Left lung (tissue), 14 donors: ENCODE measurements at places on chromosomes 16 and 17. TPM values are rescaled to one million over a fixed set of nuclear protein-coding genes. Genes with fewer than 3 reads are reported as not detected.
A peak's percentile ranks its signal among the peaks of the same experiment; 100 is the strongest.

MKS1 gene
- total RNA-seq = 16.4 TPM

KNOP1 gene
- 12.5 TPM for total RNA-seq

ACSM3 gene
- total RNA-seq = 15.7 TPM

FN3K gene
- total RNA-seq = 17.7 TPM

DNA sequence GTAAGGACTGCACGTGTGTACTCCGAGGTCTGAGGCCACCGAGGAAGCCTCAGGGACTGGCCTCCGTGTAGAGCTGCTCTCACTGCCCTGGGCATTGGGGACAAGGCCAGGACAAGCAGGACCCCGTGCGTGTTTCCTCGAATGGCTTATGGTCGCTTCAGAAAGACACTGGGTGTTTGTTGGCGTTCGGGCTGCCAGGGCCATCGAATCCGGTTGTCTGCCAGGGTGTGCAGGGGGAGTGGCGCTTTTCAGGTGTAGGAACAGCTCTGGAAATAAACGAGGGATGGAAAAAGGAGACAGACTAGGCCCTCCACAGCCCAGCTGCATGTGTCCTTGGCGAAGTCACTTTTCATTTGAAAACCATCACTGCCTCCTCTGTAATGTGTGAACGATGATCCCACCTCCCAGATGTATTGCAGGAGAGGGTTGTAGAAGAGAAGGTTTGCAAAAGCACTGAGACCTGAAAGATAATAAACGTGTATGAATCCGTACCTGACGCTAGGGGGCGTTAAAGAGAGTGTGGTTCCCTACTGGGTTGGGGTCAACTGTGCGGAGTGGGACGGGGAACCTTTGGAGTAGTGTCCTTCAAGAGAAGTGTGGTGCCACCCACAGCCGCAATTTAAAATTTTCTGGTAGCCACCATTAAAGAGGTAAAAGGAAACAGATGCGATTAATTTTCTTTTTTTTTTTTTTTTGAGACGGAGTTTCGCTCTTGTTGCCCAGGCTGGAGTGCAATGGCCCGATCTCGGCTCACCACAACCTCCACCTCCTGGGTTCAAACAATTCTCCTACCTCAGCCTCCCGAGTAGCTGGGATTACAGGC, 2.1 kb upstream of the ZSCAN10 start:
- peaks cover 10% of the 10 kb centered on the region for H3K4me1 ChIP-seq
- DNase-seq = no peak
- H3K4me3 ChIP-seq = peak overlapping the region; percentile 23
- peak overlapping the region; percentile 80 for H3K27ac ChIP-seq

- no peak for DNase-seq
- no peak overlapping the region for H3K4me3 ChIP-seq
- H3K27ac ChIP-seq = no peak overlapping the region
- no peaks in the 10 kb centered on the region for H3K4me1 ChIP-seq
- no peaks in the 10 kb centered on the region for H3K36me3 ChIP-seq
Observed at GRCh38 chr16:51245658-51245995, 94.6 kb upstream of the SALL1 start.

- no peak for DNase-seq
- H3K4me1 ChIP-seq = peaks cover 9% of the 10 kb centered on the region
- H3K4me3 ChIP-seq = no peak overlapping the region
- peaks cover 43% of the 10 kb centered on the region for H3K36me3 ChIP-seq
- H3K27me3 ChIP-seq = no peaks in the 10 kb centered on the region
- H3K27ac ChIP-seq = no peak overlapping the region
Observed at GRCh38 chr16:69349536-69349935, 2.0 kb downstream of the TMED6 start.

DNA sequence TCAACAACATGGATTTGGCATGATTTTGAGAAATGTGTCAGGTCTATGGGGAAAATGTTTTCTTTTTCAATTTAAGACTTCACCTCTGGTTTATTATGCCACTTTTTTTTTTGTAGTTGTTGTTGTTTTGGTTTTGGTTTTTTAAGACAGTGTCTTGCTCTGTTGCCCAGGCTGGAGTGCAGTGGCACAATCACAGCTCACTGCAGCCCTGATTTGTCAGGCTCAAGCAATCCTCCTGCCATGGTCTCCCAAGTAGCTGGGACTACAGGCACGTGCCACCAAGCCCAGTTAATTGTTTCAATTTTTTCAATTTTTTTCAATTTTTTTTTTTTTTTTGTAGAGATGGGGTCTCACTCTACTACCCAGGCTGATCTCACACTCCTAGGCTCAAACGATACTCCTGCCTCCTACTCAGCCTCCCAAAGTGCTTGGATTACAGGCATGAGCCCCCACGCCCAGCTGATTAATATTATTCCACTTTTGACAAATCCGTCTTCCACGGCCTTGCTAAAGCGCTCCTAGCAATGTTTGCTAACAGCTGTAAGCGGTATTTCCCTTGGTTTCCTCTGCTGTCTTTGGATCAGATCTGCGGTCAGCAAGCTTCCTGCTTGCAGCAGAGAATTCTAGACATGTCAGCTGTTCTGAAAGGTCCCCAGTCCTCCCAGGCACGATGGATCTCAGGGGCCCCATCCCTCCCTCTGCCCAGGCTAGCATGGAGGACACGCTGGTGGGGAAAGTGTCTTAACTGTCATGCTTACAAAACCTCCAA, 7.0 kb upstream of the MILR1 start:
- H3K27me3 ChIP-seq = no peaks in the 10 kb centered on the region
- peak; percentile 5 for DNase-seq
- peaks cover 44% of the 10 kb centered on the region for H3K4me1 ChIP-seq
- peak overlapping the region; percentile 95 for H3K27ac ChIP-seq
- no peak overlapping the region for H3K4me3 ChIP-seq

GRCh38 chr16:29310852-29311314, 95.6 kb downstream of the NPIPB11 start:
- peaks cover 7% of the 10 kb centered on the region for H3K4me1 ChIP-seq
- H3K36me3 ChIP-seq = no peaks in the 10 kb centered on the region
- H3K4me3 ChIP-seq = no peak overlapping the region
- H3K27me3 ChIP-seq = no peaks in the 10 kb centered on the region
- DNase-seq = no peak

GRCh38 chr16:2785101-2785991, 2.0 kb downstream of the PRSS33 start:
- H3K27me3 ChIP-seq = peaks cover 66% of the 10 kb centered on the region
- H3K27ac ChIP-seq = no peak overlapping the region
- H3K36me3 ChIP-seq = no peaks in the 10 kb centered on the region
- DNase-seq = peak; percentile 76
